Right cardiac atrium (tissue), 5 donors: ENCODE measurements at places on chromosomes 7 and 10.

DNA sequence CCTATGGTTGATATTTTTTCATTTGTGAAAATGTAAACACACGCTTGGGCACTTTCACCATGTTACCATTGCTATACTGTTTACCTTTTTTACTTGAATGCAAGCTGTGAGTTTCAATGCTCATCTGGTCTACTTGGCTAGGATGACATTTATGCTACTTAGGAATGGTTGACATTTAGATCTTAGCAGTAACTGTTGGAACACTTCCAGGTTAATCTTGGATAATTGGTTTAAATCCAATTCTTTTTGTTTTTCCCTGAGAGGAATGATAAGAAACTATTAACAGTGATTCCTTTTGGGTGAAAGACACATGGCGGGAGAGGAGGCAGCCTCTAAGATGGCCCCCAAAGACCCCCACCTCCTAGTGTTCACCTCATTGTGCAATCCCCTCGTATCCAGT is 51.4 kb upstream of the AMPH start:
- no peak for DNase-seq

DNA sequence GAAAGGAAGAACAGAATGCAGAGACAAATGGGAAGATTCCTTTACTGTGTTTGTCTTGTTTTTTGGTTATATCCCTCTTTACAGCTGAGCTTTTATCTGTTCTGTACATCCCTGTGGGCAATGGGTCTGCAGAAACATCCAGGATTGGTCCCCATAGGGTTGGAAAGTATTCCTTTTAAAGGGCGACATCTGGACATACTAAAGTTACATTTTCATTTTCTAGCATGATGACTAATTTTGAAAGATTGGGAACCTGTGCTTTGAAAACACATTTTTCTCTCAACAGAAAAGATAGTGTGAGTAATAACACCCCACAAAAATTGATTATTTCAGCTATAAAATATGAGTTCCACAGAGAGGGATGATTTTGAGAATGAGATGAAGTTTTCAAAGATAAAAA is 435.8 kb downstream of the GPAM start:
- DNase-seq = no peak

GRCh38 chr10:48463318-48464003 is 141.4 kb downstream of the ARHGAP22 start:
- DNase-seq = no peak

DNA sequence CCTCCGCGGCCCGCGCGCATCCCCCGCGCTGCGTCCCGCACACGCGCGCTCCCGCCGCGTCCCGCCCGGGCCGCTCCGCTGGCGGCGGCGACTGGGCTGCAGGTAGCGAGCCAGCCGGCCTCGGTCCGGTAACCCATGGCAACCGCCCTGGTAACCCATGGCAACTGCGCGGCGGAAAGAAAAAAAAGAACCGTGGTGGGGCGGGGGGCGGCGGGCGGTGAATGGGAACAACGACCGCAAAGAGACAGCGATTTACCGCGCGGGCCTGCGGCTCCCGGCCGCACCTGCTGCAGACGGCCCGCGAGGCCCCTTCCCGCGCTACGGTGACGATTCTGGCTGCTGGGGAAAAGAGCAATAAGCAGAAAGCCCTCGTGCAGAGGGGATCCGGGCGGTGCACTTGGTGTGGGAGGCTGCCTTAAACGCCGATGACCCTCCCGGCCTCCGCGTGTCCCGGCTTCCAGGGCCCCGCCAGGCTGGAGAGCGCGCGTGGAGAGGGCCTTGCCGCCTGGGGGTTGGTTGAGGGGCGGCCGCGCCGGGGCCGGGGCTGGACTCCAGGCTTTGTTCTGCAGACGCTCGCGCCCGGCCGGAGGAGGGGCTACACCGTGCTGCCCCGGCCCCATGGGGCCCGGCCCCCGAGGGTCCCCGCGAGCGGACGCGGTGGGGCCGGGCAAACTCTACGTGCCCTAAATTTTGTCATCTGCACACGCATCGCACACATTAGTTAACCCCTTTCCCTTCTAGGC is 84.7 kb downstream of the SNX10 start:
- no peak for DNase-seq

DNA sequence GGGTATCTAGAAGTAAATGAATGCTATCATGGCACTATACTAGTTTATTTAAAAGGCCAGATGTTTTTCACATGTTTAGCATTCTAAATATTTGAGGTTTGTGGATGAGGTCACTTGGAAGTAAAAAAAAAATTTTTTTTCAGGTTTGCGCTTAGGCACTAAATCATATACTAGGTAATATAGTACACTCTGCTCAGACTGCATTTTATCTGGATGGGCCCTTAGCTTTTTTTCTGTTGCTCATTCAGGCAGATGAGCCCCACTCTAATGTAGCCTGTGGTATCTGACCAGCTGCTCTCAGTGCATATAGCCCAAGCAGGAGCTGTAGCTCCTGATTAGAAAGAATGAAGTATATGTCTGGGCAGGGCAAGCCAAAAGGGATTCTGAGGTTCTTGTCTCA is 210.1 kb downstream of the AUTS2 start:
- no peak for DNase-seq
